Activated CD8-positive, alpha-beta T cell treated with anti-CD3 and anti-CD28 coated beads for 36 hours (primary cell): ENCODE measurements at places on chromosomes 3 and 15. TPM values are rescaled to one million over a fixed set of nuclear protein-coding genes. Genes with fewer than 3 reads are reported as not detected.
A peak's percentile ranks its signal among the peaks of the same experiment; 100 is the strongest.

DNA sequence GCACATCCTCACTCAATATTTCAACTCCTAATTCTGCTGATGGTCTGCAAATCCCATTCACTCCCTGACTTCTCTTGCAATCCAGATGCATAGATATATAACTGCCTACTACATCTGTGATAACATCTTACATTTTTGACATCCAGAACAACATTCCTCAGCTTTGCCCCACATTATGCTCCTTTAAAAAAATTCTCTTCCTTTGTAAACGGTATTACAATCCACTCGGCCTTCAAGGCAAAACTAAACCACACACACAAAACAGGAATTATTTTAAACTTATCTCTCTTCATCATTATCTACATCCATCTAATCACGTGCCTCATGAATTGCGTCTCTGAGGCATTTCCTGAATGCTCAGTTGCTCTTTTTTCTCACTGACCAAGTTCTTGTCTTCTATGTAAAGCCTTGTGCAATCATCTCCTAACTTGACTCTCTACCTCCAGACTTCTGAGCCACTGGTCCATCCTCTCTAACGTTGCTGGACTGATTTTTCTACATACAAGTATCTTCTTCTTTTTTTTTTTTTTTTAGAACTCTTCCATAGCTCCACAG, 117.0 kb downstream of the SATB1 start:
- no peaks in the 10 kb centered on the region for H3K27me3 ChIP-seq
- H3K4me3 ChIP-seq, result no peak overlapping the region
- no peak for DNase-seq
- no peak overlapping the region for H3K27ac ChIP-seq

GRCh38 chr15:31157644-31158069, 56.1 kb upstream of the TRPM1 start:
- no peaks in the 10 kb centered on the region for H3K36me3 ChIP-seq
- no peaks in the 10 kb centered on the region for H3K4me1 ChIP-seq
- H3K27me3 ChIP-seq, result no peaks in the 10 kb centered on the region
- H3K27ac ChIP-seq, result no peak overlapping the region
- no peak overlapping the region for H3K4me3 ChIP-seq
- no peak for DNase-seq

DNA sequence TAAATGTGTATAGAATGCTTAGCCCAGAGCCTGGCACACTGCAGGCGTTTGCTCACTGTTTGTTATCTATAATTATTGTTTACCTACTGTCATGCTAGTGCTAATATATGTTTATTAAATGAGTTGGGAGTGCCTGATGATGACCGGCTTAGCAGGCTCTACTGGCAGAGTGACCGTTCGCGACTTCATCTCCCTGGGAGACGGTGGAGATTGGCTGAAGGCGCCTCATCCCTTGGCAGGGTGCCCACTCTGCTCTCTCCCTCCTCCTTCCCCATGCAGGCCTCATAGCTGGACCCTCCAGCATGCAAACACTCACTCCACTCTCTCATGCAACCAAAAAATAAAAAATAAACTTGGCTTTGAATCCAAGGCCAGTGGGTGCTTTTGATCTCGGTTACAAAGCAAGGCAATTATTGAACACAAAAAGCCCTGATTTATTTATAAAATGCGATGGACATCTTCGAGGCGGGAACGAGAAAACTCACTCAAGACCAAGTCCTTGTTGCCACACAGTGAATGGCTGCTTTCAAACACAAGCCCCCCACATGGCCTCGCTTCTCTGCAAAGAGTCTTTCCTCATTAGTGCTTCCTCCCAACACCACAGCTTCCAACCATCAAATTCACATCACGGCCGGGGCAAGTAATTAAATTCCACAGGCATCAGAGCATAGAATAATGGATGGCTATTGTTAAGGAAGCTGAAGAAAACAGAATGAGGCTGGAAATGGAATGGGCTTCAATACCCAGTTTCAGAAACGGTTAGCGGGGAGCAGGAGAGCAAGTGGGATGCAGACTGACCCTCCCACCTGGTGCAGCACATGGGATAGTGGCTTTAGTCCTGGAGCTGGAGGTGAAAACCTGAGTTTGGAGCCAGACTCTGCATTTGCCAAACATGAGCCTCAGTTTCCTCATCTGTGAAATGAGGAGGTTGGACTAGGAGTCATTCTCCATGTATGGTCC, 135.7 kb upstream of the RAD18 start:
- no peaks in the 10 kb centered on the region for H3K27me3 ChIP-seq
- no peak for DNase-seq
- H3K4me1 ChIP-seq, result no peaks in the 10 kb centered on the region

- peaks cover 23% of the 10 kb centered on the region for H3K4me1 ChIP-seq
- DNase-seq, result no peak
These were observed 3.0 kb downstream of the PPM1L start for GRCh38 chr3:160758929-160759577.

- no peak overlapping the region for H3K27ac ChIP-seq
- no peaks in the 10 kb centered on the region for H3K27me3 ChIP-seq
- DNase-seq, result no peak
- H3K4me3 ChIP-seq, result no peak overlapping the region
- peaks cover 3% of the 10 kb centered on the region for H3K36me3 ChIP-seq
These were observed 109.6 kb upstream of the PHLDB2 start for GRCh38 chr3:111749171-111750170.

MOBP gene
- total RNA-seq, result not detected

DNA sequence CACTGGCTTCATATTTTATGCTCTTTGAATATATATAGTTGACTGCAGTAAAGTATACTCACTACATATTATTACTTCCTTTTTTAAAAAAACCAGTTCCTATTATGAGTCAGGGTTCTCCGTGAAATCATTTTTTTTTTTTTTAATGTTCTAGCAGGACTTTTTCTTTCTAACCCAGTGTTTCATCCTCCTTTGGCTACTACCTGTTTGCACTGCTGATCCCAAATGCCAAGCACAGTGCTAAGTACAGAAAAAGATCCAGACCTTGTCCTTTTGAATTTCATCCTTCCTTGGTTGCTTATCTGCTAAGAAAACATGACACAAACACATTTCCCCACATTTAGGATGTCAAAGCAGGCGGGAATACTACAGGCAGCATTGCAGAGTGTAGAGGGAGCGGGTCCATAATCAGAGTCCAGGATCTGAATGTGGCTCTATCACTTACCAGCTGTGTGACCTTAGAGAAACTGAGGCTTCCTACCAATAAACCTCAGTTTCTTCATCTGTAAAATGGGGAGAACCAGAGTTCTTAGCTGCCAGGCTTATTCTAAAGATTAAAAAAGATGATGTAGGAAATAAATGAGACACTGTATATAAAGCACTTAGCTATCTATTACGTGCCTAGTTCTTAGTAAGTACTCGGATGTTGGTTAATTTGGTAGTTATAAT, 37.2 kb upstream of the ANPEP start:
- peaks cover 19% of the 10 kb centered on the region for H3K36me3 ChIP-seq
- no peak overlapping the region for H3K4me3 ChIP-seq
- no peak for DNase-seq
- no peak overlapping the region for H3K27ac ChIP-seq
- no peaks in the 10 kb centered on the region for H3K27me3 ChIP-seq

GRCh38 chr3:177598097-177598833, 401.0 kb upstream of the TBL1XR1 start:
- peaks cover 8% of the 10 kb centered on the region for H3K36me3 ChIP-seq
- H3K4me3 ChIP-seq, result peak overlapping the region; percentile 58
- peaks cover 70% of the 10 kb centered on the region for H3K4me1 ChIP-seq
- H3K27me3 ChIP-seq, result no peaks in the 10 kb centered on the region
- DNase-seq, result no peak

DNA sequence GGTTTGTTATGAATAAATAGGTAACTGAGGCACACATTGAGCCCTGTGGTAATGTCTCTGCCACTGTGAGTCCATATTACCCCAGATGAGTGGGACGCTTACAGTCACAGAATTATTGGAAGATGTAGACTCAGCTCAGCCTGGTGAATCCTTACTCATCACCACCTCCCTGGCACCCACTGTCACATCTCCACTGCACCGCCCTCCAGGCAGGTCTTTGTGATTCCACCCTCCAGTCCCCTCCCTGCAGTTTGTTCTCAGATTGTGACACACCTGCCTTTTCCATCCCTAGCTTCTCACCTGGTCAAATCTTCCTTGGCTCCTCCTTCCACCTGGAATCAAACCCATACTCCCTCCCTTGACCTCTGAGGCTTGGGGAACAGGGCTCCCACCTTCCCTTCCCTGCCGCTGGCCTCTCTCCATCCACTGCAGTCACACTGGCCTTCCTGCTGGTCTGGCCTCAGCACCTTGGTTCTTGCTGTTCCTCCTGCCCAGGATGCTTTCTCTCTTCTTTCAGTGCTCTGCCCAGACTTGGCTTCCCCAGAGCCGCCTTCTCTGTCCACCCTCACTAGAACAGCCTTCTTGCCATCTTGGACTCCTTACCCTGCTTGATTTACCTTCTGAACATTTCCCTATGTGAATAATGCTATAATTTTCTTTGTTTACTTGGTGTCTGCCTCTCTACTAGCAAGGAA, 9.4 kb downstream of the SLC6A20 start:
- no peak for DNase-seq
- H3K4me3 ChIP-seq, result no peak overlapping the region
- H3K36me3 ChIP-seq, result no peaks in the 10 kb centered on the region
- no peaks in the 10 kb centered on the region for H3K4me1 ChIP-seq

DNA sequence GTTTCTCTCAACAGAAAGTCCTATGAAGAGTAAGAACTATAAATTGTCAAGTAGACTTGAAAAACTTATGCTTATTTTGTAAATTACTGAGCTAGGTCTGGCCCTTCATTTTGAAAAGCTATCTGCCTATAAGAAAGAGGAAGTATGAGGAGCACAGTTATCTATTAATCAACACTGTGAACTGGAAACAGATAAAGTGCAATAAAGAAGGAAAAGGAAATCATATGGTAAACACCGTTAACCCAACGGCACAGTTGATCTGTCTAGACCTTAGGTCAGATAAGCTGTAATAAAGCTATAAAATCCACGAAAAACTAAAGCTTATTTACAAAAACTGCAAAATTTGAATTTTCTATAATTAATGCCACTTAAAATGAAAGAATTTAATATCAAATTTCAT, 242.5 kb downstream of the ZBTB20 start:
- H3K36me3 ChIP-seq, result peaks cover 6% of the 10 kb centered on the region
- H3K27ac ChIP-seq, result no peak overlapping the region
- H3K27me3 ChIP-seq, result no peaks in the 10 kb centered on the region
- peaks cover 11% of the 10 kb centered on the region for H3K4me1 ChIP-seq
- no peak for DNase-seq
- no peak overlapping the region for H3K4me3 ChIP-seq

GRCh38 chr15:36742696-36743095, 163.3 kb downstream of the CDIN1 start:
- H3K4me3 ChIP-seq, result no peak overlapping the region
- DNase-seq, result no peak
- peaks cover 6% of the 10 kb centered on the region for H3K4me1 ChIP-seq
- H3K27ac ChIP-seq, result no peak overlapping the region
- H3K36me3 ChIP-seq, result peaks cover 4% of the 10 kb centered on the region

SLC15A2 gene
- total RNA-seq, result 1.7 TPM

- no peaks in the 10 kb centered on the region for H3K36me3 ChIP-seq
- no peaks in the 10 kb centered on the region for H3K27me3 ChIP-seq
- H3K4me3 ChIP-seq, result no peak overlapping the region
These were observed 66.1 kb upstream of the PRICKLE2 start for GRCh38 chr3:64291345-64291744.

DNA sequence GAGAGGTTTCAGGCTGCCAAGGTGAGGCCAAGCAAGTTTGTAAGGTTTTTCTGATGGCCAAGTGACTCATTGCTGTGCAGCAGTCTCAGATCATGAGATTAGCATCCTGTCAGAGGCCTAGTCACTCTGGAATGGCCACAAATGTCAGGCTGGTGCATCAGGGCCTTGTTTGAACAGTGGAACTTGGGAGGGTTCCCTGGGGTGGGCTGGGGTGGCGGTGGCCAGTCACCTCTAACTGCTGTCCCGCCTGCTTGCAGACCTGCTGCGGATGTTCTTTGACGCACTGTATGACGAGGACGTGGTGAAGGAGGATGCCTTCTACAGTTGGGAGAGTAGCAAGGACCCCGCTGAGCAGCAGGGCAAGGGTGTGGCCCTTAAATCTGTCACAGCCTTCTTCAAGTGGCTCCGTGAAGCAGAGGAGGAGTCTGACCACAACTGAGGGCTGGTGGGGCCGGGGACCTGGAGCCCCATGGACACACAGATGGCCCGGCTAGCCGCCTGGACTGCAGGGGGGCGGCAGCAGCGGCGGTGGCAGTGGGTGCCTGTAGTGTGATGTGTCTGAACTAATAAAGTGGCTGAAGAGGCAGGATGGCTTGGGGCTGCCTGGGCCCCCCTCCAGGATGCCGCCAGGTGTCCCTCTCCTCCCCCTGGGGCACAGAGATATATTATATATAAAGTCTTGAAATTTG, 2.8 kb upstream of the FAM131A start:
- H3K27ac ChIP-seq, result peak overlapping the region; percentile 89
- H3K27me3 ChIP-seq, result no peaks in the 10 kb centered on the region
- H3K4me3 ChIP-seq, result peak overlapping the region; percentile 22
- DNase-seq, result peak; percentile 78
- peaks cover 70% of the 10 kb centered on the region for H3K4me1 ChIP-seq

DNA sequence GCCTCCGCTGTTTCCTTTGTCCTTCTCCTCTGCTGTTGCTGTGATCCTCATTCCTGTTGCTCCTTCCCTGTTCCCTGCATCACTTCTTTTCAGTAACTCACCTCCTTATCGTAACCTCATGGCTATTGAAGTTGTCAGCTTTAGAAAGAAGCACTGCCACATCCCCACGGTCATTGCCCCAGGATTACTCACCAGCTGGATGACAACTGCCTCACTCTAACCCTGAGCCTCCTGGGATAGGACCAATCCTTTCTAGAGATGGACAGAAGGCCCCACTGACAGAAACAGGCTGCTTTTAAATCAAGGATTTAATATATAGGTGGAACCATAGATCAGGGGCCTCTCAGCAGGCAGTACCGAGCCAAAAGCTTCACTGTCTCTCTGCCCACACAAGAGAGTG, 4.1 kb downstream of the FHIT start:
- peaks cover 10% of the 10 kb centered on the region for H3K4me1 ChIP-seq
- H3K27me3 ChIP-seq, result no peaks in the 10 kb centered on the region
- no peaks in the 10 kb centered on the region for H3K36me3 ChIP-seq
- no peak for DNase-seq

GRCh38 chr3:129470861-129471260, 30.8 kb downstream of the IFT122 start:
- peaks cover 7% of the 10 kb centered on the region for H3K36me3 ChIP-seq
- no peaks in the 10 kb centered on the region for H3K27me3 ChIP-seq
- DNase-seq, result no peak
- no peak overlapping the region for H3K27ac ChIP-seq
- H3K4me1 ChIP-seq, result no peaks in the 10 kb centered on the region

DNA sequence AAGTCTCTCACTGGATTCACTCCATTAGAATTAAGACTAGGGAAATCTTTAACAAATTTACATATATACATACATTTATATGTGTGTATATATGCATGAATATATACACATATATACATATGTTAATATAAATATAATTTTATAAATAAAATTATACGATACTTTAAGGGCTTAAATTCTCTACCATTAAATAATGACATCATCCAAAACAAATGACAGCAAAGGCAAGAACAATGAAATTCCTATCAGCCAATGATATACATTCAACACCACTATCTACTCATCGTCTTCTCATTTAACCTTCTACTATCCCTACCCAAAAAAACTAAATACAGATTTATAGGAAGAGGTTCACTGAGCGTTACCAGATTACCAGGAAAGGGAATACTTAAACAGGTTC, 152.0 kb downstream of the VPS13C start:
- peaks cover 1% of the 10 kb centered on the region for H3K4me1 ChIP-seq
- no peak overlapping the region for H3K4me3 ChIP-seq
- peaks cover 56% of the 10 kb centered on the region for H3K36me3 ChIP-seq
- no peak overlapping the region for H3K27ac ChIP-seq
- no peak for DNase-seq
